ENCODE measurements at places on chromosomes 5 and 9.

DNA sequence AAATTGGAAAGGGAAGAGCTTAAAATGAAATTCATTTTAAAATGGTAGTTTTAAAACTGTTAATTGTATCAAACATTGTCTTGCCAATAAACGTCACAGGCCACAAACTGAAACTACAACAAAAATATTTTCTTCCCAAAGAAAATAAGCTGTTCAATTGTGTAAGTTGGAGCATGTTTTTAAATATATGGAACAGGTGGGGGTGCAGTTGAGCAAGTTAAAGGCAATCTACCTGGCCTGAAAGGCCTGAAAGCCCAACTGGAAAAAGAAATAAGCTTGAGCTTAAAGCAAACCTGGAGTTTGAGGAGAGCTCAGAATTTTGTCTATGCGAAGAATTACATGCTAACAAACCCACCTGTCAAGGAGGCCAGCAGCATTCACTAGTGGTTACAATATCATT is 439.5 kb downstream of the ACTL7B start:
- DNase-seq = no peak

GRCh38 chr9:113536483-113537228 is 73.1 kb downstream of the RGS3 start:
- DNase-seq = no peak

GRCh38 chr5:131745703-131746102 is 51.1 kb downstream of the FNIP1 start:
- DNase-seq = no peak

- DNase-seq = no peak
Observed at GRCh38 chr5:38426490-38426889, 130.0 kb downstream of the LIFR start.

- no peak for DNase-seq
Observed at GRCh38 chr5:119335261-119335677, 20.6 kb upstream of the TNFAIP8 start.

DNA sequence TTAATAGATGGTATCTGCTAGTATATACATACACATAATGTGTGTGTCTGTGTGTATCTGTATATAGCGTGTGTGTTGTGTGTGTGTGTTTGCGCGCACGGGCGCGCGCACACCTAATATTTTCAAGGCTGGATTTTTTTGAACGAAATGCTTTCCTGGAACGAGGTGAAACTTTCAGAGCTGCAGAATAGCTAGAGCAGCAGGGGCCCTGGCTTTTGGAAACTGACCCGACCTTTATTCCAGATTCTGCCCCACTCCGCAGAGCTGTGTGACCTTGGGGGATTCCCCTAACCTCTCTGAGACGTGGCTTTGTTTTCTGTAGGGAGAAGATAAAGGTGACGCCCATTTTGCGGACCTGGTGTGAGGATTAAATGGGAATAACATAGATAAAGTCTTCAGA is 757 bp downstream of the FXN start:
- DNase-seq = no peak

DNA sequence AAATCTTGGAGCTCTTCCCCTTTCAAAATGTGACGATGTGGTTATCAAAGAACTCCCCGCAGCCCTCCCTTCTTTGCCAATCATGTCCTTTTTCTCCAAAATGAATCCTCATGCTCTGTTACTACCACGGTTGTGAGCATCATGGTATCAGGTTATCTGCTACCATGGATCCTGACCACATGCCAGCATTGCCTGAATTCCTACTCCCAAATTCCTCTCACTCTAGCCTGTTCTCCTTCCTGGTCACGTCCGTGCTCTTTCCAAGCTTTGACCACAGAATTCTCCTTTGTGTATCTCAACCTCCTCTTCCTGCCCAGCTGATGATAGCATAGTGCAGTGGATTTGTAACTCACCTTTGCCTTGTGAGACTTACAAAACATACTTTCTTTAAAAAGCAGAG is 59.5 kb upstream of the FBXL7 start:
- DNase-seq = no peak

DNA sequence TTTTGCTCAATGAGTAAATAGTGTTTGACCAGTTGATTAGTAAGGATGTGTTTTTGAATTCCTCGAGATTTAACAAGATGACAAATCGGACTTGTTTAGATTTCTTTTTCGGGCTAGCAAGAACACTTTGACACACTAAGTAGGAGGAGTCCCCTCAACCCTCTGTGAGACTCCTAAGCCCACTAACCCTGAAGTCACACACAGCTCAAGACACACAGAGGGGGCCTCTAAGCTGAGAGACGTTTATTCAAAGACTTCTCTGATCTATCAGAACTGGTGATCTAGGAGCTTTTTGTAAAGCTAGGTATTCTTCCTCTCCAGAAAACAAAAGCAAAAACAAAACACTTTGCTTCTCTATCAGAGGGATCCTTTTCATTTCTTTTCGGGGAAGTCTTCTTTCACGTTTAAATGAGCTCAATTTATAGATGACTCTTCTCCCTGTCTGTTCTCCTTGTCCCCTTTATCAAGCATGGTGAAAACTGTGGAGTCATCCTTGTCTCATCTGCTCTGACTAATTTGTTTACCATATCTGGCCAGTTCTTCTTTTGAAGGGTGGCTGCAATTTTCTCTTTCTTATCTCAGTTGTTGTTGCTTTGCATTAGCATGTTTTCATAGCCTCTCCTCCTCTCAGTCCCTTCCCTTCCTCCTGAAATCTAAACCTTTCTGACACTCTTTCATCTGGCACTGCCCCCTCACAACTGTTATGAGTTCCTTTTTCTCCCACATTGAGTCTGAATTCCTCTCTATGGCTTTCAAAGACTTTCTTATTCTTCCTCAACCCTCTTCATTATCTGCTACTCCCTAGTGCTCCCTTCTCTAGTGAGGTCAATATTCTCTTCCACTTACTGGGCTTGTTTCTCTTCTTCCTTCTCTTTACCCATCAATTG is 68.5 kb upstream of the RAI14 start:
- no peak for DNase-seq

GRCh38 chr9:120522032-120522431 is 57.9 kb downstream of the CDK5RAP2 start:
- DNase-seq = no peak

DNA sequence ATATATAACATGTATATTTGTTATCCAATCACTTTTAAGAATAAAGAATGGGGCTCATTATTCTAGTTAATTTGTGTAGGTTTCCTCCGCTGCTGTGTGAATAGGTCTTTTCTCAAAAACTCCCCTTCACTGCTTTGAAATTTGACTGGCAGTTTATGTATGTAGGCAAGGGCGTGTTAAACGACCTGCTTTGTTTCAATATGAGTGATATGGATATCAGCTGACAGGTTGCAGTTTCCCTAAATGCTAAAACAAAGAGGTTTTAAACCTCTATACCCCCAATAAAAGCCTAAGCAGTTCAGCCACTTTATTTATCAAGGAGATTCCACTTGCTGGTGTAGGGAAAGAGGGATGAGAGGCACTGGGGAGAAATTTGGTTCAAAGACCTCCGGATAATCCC is 159.6 kb downstream of the TMEM167A start:
- DNase-seq = no peak

Measured in NCI-H1105 (cell line).